ENCODE measurements at places on chromosomes 5 and 9. TPM values are rescaled to one million over a fixed set of nuclear protein-coding genes. Genes with fewer than 3 reads are reported as not detected.

NR6A1 gene
- 0.26 TPM for polyA plus RNA-seq

DND1 gene
- polyA plus RNA-seq = not detected

CCL27 gene
- not detected for polyA plus RNA-seq

OCLN gene
- polyA plus RNA-seq = 2.1 TPM

FUT7 gene
- not detected for polyA plus RNA-seq

F2RL2 gene
- 4.4 TPM for polyA plus RNA-seq

C9orf153 gene
- polyA plus RNA-seq = not detected

PCDHB11 gene
- polyA plus RNA-seq = 2.9 TPM

GRXCR2 gene
- not detected for polyA plus RNA-seq

FAM170A gene
- 0.79 TPM for polyA plus RNA-seq

SPINK6 gene
- polyA plus RNA-seq = not detected

- DNase-seq = no peak
These were observed 4.6 kb downstream of the AP3B1 start for GRCh38 chr5:78289911-78290310.

GRCh38 chr9:6183627-6184026, 32.0 kb upstream of the IL33 start:
- no peak for DNase-seq

- no peak for DNase-seq
These were observed 201.3 kb downstream of the C9orf152 start for GRCh38 chr9:110006657-110007056.

DNA sequence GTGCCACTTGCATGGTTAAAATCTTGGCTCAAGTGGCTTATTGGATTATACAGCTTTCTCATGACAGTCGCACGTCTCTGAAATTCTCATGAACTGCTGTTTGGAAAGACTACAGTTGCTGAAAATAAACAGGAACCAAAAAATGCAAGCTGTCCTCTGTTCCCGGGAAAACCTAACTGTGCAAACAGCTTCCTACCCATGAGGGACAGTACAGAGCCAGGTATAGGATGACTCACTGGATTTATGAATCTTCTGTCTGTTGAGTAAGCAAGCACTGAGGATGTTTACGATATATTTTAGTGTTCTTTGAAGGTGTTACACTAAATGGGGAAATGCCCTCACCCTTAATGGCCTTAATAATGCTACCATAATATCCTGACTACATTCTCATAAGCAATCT, 380.3 kb upstream of the TNC start:
- no peak for DNase-seq

DNA sequence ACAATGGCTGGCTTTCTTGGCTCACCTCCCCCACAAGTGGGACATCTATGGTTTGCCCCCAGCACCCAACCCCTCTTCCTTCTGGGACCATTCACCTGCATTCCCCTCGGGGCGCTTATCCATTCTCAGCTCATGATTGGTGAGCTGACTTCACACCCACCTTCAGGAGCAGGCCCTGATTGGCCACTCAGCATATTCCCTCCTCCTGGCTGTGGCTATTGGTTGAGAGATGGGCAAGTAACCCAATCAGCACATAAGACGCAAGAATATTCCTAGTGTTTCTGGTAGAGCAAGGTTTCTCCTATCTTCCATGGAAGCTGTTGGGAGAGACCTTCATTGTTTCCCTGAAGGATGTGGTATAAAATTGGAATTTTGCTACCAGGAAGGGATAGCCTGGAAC, 22.7 kb upstream of the UNC5A start:
- DNase-seq = no peak

DNA sequence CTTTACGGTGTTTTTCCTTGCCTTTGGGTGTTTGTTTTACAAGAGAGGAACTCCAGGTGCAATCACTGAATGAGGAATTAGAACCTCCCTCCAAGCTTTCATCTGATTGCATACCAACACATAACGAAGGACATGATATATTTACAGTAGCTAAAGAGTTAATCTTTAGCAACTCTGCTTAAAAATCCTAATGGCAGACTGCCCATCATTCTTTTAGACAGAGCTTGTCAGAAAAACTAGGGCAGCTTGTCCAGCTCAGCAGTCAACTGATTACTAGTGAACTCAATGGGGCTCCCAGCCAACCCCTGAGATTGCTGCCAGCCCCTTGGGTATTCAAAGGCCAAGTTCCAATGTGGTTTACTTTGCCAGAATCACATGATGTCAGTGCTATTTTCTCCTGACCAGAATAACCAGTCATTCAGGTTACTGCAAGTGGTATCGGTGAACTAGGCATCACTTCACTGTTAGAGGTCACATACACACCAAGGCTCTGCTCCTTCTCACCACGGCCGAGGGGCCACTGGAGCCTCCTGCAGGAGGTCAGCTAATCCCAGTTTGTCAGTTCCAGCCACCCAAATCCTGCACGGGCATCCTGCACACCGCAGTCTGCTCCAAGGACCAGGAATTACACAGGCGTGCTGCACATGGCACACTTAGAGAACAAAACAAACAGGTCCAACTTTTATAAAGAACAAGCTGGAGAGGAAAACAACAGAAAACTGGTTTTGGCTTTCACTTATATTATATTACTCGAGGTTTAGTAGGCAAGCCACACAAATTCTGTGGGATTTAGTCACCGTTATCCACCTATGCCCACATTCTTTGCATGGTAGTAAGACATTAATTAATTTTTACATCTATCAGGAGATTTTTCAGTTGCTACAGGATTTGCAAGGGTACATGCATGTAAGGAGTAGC, 62.5 kb downstream of the NFIB start:
- DNase-seq = peak; percentile 79

DNA sequence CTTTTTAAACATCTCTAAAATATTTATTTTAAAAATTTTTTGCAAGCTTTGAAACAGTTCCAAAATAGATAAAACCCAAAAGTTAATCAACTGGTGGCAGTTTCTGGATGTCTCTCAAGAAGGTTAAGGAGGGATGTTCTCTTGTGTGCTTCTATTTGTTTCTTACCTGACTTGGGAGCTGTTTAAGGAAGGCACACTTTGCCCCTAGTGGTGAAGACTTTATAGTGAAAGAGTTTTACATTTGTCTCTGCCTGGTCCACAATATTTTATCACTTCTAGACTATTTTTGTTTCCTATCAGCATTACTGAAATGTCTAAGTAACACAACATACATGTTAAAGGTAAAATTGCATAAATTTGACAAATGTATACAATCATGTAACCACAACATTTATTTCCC, 552.8 kb downstream of the SEMA5A start:
- DNase-seq = no peak

GRCh38 chr9:89916001-89916597, 311.3 kb downstream of the GADD45G start:
- DNase-seq = no peak

DNA sequence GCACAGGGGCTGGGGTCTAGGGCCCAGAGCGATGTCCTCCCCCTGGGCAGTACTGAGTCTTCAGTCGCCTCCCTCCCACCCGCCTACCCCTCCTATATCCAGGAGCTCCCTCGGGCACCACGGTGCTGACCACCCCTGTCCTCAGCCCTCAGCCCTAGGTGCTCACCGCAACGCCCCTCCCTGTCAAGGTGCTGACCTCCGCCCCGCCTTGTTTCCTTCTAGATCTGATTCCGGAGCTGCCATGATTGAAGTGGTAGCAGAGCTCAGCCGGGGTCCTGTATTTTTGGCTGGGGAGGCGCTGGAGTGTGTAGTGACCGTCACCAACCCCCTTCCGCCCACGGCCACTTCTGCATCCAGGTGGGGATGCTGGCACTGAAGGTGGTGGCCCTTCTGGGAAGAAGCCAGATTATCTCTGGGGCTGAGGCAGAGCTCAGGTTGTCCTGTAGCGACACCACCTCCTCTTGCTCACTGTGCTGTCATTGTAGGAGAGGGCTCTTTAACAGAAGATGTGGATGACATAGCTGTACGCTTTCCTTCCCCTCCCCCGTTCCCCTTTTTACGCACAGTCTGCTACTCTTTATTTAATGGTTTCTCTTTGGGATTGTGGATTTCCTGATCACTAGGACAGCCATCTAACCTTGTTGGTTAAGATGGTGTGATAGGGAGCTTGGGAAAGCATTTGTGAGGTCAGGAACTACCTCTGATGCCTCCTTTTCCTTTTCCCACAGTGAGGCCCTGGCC, 598 bp downstream of the RGP1 start:
- no peak for DNase-seq

- no peak for DNase-seq
These were observed 460.8 kb downstream of the CDH10 start for GRCh38 chr5:24183981-24184380.

DNA sequence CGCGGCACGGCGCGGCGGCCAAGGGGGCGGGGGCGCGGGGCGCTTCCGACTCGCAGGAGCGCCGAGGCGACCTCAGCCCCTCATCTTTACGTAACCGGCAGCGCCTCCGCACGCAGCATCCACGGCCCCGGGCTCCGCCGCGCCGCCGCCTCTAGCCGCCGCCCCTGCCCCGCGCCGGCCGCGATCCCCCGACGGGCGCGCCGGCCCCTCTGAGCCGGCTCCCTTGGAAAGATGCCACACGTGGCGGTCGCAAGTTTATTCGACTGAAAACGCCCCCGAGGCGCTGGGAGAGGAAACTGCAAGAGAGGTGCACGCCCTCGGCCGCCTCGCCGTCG, 1.0 kb downstream of the KLF9 start:
- DNase-seq = no peak

- no peak for DNase-seq
These were observed 69.0 kb upstream of the GGTA1 start for GRCh38 chr9:121568343-121569265.

DNA sequence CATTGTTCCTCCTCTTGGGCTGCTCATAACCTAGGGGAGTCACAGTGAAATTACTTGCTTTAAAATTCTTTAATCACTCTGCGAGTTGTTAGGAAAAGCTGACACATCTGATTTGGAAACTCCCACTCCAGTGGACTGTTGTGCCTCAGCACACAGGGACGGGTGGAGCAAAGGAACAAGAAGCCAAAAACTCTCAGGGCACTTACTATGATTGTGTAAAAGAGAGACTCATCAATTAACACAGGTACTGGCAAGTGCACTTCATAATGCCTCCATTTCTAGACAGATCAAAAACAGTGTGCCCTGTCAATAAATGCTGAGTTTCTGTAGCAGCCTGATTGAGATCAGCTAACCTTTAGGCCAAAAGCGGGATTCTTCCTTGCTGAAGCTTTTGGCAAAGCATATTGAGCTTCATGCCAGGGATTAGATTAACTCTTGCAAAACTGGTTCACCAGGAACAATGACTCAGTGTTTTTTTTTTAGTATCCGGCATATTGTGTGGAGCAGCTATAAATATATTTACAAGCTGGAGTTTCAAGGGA, 55.9 kb downstream of the TMC1 start:
- DNase-seq = no peak

- peak; percentile 79 for DNase-seq
These were observed at the start of gene PTPN3 for GRCh38 chr9:109498195-109499092. PTPN3 (minus strand) TSS chr9:109498307; CDS start chr9:109463434, 34,873 bp downstream.

DNA sequence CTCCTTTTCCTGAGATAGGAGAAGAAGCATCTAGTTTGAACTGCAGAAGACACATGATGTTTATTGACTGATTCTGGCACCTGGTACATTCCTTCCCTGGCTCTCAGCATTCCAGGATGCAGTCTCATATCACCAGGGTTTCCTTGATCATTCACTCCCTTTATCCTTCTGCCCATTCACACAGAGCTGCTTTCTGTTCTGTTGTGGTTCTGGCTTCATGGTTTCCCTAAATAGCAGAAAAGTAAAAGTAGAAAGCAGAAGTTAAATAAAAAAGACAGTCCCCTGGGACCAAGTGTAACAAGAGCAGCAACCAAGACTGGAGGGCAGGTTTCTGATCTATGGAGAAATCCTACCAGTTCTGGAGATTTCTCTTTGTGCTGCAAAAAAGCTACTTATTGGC, 3.2 kb downstream of the IFNA8 start:
- DNase-seq = no peak

GRCh38 chr5:132224716-132225115, 2.9 kb downstream of the P4HA2 start:
- no peak for DNase-seq

GRCh38 chr5:172766287-172767108, 4.5 kb downstream of the DUSP1 start:
- peak; percentile 92 for DNase-seq

GRCh38 chr9:3441197-3441816, 84.5 kb downstream of the RFX3 start:
- peak; percentile 47 for DNase-seq

DNA sequence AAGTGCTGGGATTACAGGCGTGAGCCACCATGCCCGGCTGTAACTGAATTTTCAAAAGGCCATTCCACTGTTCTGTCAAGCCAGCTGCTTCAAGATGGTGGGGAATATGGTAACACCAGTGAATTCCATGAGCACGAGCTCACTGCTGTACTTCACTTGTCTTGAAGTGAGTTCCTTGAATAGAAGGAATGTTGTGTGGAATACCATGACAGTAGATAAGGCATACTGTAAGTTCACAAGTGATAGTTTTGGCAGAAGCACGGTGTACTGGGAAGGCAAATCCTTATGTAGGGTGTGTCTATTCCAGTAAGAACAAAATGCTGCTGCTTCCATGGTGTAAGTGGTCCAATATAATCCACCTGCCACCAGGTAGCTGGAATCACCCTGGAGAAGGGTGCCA, 6.6 kb upstream of the PRXL2C start:
- no peak for DNase-seq
